NCI-H748 treated with DMSO at 0.1 percent for 48 hours (cell line): ENCODE measurements at places on chromosomes 16 and 17.

GRCh38 chr16:23132775-23133463 is 16.3 kb downstream of the USP31 start:
- no peak for DNase-seq

DNA sequence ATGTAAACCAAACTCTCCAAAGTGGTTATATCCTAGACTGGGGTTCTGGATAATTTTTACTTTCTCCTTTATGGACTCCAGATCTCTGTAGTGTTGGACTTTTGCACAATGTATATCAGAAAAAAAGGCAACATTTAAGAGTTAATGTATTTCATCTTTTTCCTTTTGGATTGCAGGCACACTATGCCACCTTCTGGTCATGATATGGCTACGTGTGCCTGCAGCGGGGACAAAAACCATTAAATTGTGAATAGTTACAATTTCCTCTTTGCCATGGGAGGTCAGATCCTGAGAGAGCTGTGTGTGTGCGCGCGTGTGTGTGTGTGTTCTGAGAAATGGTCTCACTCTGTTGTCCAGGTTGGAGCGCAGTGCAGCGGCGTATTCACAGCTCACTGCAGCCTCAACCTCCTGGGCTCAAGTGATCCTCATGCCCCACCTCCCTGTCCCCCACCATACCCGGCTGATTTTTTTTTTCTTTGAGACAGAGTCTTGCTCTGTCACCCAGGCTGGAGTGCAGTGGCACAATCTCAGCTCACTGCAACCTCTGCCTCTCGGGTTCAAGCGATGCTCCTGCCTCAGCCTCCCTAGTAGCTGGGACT is 4.3 kb upstream of the SGF29 start:
- no peak for DNase-seq

- no peak for DNase-seq
Observed at GRCh38 chr17:75795820-75796607, 11.4 kb downstream of the UNK start.

DNA sequence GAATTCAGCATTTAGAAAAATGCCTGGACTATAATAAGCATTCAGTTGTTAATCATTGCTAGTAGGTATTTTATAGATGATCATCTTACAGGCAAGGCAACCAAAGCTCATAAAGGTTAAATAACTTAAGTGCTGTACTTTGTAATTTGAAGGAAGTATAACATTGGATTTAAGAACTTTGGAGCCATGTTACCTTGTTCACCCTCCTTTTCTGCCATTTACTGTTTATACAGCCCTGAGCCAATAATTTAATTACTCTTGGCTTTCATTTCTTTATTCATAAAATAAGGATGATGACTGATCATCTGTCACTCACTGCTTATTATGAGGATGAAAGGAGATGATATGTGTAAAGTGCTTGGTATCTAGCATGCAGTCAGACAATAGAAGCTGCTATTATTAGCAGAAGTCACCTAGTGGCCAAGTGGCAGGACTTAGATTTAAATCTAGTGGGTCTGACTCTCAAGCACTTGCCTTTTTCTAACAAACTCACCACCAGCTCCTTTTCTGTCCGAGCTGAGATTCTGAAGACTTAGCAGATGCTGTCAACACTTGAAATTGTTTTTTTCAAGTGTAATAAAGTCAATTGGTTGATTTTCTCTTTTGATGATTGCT is 18.3 kb upstream of the DDX52 start:
- no peak for DNase-seq

DNA sequence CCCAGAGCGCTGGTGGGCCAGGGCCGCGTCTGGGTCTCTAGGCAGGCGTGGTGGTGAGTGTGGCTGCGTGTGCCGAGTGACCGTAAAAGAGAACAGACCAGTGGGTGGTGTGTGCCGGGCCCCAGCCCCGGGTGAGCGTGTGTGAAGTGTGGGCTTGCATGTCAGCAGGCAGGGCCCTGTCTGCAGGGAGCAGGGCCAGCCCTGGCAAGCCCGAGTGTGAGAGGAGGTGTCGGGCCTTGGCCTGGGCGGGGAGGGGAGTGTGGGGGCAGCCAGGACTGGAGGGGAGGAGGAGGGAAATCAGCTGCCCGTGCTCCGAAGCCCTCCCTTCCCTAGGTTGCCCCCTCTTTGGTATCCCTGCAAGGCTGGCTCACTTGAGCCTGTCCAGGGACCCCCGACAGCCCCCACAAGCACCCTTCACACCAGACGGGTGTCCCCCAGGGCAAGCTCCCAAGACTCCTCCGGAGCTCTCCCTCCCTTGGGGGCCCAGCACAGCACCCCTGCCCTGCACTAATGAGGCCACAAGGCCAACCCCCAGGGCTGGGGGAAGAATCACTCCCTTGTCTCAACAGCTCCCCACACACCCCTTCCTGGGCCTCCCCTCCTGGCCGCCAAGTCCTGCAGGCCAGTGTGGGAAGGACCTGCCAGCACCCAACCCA is 1.9 kb downstream of the USH1G start:
- no peak for DNase-seq
